A549 treated with GW870086 at 1 μM for 4 hours (cell line): ENCODE measurements at places on chromosomes 16 and 17. TPM values are rescaled to one million over a fixed set of nuclear protein-coding genes. Genes with fewer than 3 reads are reported as not detected.

KIF19 gene
- 0.03 to 0.08 TPM in 2 of 5 replicates, not detected in the others for total RNA-seq

NPTX1 gene
- total RNA-seq, result 81.9 to 151 TPM (median 124 TPM) in 5 replicates

KRTAP4-3 gene
- not detected in 5 replicates for total RNA-seq

CALB2 gene
- 4.7 to 7.7 TPM (median 5.8 TPM) in 5 replicates for total RNA-seq

PLXDC1 gene
- 0.05 to 0.43 TPM (median 0.10 TPM) in 5 replicates for total RNA-seq

RAB11FIP4 gene
- 0.91 to 2.1 TPM (median 1.4 TPM) in 5 replicates for total RNA-seq

KRT20 gene
- 0.10 to 0.53 TPM (median 0.27 TPM) in 5 replicates for total RNA-seq

RDM1 gene
- 2.6 to 3.6 TPM (median 2.9 TPM) in 5 replicates for total RNA-seq

SMIM22 gene
- total RNA-seq, result not detected in 5 replicates
